ENCODE measurements at places on chromosomes 2 and 18. TPM values are rescaled to one million over a fixed set of nuclear protein-coding genes. Genes with fewer than 3 reads are reported as not detected.

Gene KIAA2012
- not detected for total RNA-seq

Gene YES1
- 15.8 TPM for total RNA-seq

Gene ABCG8
- total RNA-seq: not detected

Gene YPEL5
- total RNA-seq: 42.1 TPM

Gene BIRC6
- total RNA-seq: 96.8 TPM

Gene IRS1
- 10.5 TPM for total RNA-seq

Gene ERLEC1
- 23.5 TPM for total RNA-seq

Gene ENOSF1
- total RNA-seq: 67.8 TPM

Gene KIF1A
- 0.60 TPM for total RNA-seq

Gene ST8SIA5
- not detected for total RNA-seq

Gene VWC2L
- not detected for total RNA-seq

Gene SLC40A1
- total RNA-seq: 11.9 TPM

Gene BOLL
- total RNA-seq: not detected

Gene DYSF
- not detected for total RNA-seq

Gene ESPNL
- total RNA-seq: 0.10 TPM

Gene SLC16A14
- 0.91 TPM for total RNA-seq

Gene AQP12A
- not detected for total RNA-seq

Measured in activated naive CD4-positive, alpha-beta T cell treated with anti-CD3 and anti-CD28 coated beads, Interleukin-2, amount 10 ng/mL, durations not matched to agents 5 hours and 36 hours (primary cell).